ENCODE measurements at places on chromosomes 7 and 10. TPM values are rescaled to one million over a fixed set of nuclear protein-coding genes. Genes with fewer than 3 reads are reported as not detected.
A peak's percentile ranks its signal among the peaks of the same experiment; 100 is the strongest.

DNA sequence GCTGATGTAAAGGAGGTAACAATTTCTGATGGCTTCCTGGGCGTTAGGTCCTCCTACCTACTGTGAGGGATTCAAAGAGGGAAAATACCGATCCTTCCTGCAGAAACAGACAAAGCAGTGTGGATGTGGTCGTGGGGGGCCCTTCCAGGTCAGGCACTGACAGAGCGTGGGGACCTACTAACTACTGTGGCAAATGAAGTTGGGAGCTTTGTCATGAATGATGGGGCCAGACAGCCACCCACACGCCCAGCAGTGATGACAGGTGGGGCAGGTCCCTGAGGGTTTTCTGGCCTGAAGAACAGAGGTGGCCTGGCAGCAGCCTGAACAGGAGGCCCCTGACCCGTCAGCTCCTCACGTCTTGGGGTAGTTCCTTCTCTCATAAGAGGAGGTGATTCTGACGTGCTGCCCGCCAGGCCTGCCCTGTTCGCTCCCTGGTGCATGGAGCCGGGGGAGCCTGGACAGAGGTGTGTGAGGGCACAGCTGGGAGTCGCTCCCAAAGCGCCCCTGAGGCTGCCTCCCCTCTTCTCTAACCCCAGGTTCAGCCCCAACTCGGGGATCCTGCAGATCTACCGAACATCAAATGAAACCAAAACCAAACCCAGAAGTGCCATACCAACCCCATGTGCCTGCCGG, 4.2 kb downstream of the ATP6V0E2 start:
- no peaks in the 10 kb centered on the region for H3K36me3 ChIP-seq
- DNase-seq: no peak
- H3K27ac ChIP-seq: no peak overlapping the region
- H3K4me3 ChIP-seq: no peak overlapping the region
- peaks cover 6% of the 10 kb centered on the region for H3K4me1 ChIP-seq

GRCh38 chr7:134780166-134780828, 863 bp downstream of the CALD1 start:
- H3K27me3 ChIP-seq: no peaks in the 10 kb centered on the region
- no peak for DNase-seq
- peak overlapping the region; percentile 99 for H3K4me3 ChIP-seq
- H3K27ac ChIP-seq: peak overlapping the region; percentile 93
- H3K4me1 ChIP-seq: peaks cover 49% of the 10 kb centered on the region

LRMDA gene
- total RNA-seq: 2.2 TPM

- H3K27ac ChIP-seq: peak overlapping the region; percentile 88
- H3K36me3 ChIP-seq: peaks cover 17% of the 10 kb centered on the region
- peak; percentile 90 for DNase-seq
- peaks cover 42% of the 10 kb centered on the region for H3K4me1 ChIP-seq
These were observed 196.2 kb downstream of the FANK1 start for GRCh38 chr10:126092366-126093215.

- peak; percentile 9 for DNase-seq
- H3K27me3 ChIP-seq: no peaks in the 10 kb centered on the region
- no peak overlapping the region for H3K4me3 ChIP-seq
- no peak overlapping the region for H3K27ac ChIP-seq
- H3K36me3 ChIP-seq: no peaks in the 10 kb centered on the region
- H3K4me1 ChIP-seq: no peaks in the 10 kb centered on the region
These were observed 33.9 kb downstream of the CACUL1 start for GRCh38 chr10:118720685-118721538.

DNA sequence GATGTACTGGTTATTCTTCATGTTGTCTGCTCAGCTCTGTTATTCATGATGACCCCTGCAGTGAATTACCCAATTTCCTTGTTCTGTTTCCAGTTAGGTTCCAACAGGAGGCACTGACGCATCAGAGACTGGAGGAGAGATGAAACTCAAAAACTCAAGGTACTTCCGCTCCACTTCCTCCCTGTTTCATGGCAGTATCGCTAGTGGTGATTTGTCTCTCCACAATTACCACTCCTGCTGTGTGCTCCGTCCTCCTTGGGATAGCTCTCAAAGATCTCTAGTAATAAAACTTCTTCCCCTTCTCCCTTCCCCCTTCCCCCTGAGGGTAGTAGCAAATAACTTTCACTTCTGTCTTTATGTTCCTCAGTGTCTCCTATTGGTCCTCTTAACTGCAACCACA, 107.4 kb upstream of the ABCB5 start:
- H3K4me1 ChIP-seq: no peaks in the 10 kb centered on the region
- H3K36me3 ChIP-seq: no peaks in the 10 kb centered on the region
- no peak for DNase-seq
- H3K27me3 ChIP-seq: no peaks in the 10 kb centered on the region

DNA sequence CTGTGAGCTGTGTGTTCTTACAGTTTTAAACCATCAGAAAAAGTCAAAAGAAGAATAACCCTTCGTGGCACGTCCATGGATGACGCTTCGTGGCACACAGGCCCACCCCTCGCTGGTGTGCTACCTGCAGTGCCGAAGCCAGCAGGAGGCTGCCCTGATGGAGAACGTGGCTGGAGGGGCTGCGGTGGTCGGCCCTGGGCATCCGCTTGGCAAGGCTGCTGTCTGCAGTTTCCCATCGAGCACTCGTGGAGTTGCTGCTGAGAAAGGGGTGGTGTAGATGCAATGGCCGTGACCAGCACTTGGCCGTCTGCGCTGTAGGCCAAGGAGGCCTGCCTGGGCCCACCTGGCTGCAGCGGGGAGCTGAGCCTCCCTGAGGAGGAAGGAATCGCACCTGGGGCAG, 3.2 kb upstream of the ADGRA1 start:
- no peak overlapping the region for H3K27ac ChIP-seq
- no peak overlapping the region for H3K4me3 ChIP-seq
- H3K27me3 ChIP-seq: peaks cover 11% of the 10 kb centered on the region
- no peaks in the 10 kb centered on the region for H3K36me3 ChIP-seq
- no peak for DNase-seq

AHCYL2 gene
- 13.3 TPM for total RNA-seq

DNA sequence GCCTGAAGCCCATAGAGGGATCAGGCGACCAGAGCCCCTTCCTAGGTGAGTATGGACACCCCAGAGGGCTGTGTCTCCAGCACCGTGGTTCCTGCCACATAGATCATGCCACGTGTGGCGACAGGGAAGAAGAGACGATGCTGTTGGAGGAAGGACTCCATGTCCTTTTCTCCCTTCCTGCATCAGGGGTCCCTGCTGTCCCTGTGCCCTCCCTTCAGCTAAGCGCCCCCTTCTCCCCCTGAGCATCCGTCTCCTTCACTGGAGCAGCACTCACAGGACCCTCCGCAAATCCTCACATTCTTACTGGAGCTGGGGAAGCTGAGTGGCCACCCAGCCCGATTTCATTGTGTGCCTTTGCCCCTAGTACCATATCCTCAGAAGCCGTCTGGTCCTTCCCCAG, 85.6 kb upstream of the NPS start:
- H3K36me3 ChIP-seq: no peaks in the 10 kb centered on the region
- no peak for DNase-seq
- no peaks in the 10 kb centered on the region for H3K4me1 ChIP-seq
- H3K27ac ChIP-seq: no peak overlapping the region
- no peak overlapping the region for H3K4me3 ChIP-seq

PLEKHA1 gene
- 30.9 TPM for total RNA-seq

DNA sequence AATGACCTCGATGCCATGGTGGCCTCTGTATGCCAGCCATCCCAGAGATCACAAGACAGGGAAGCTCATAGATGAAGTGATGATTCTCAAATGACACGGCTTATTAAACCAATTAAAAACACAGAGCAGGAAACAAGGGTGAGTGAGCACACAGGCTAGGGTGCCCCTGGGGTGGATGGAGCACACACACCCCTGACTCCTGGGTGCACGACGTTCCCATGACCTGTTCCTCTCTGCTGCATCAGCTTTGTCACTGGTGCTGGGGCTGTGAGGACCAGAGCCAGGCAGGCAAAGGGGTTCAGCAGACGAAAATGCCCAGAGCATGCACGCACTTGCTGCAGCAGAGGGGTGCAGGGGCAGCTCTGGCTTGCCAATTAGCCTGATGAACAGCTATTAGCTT, 86.5 kb upstream of the LRRC4 start:
- H3K27me3 ChIP-seq: peaks cover 4% of the 10 kb centered on the region
- no peaks in the 10 kb centered on the region for H3K36me3 ChIP-seq
- H3K27ac ChIP-seq: no peak overlapping the region
- H3K4me3 ChIP-seq: no peak overlapping the region
- H3K4me1 ChIP-seq: peaks cover 12% of the 10 kb centered on the region
- DNase-seq: no peak

DNA sequence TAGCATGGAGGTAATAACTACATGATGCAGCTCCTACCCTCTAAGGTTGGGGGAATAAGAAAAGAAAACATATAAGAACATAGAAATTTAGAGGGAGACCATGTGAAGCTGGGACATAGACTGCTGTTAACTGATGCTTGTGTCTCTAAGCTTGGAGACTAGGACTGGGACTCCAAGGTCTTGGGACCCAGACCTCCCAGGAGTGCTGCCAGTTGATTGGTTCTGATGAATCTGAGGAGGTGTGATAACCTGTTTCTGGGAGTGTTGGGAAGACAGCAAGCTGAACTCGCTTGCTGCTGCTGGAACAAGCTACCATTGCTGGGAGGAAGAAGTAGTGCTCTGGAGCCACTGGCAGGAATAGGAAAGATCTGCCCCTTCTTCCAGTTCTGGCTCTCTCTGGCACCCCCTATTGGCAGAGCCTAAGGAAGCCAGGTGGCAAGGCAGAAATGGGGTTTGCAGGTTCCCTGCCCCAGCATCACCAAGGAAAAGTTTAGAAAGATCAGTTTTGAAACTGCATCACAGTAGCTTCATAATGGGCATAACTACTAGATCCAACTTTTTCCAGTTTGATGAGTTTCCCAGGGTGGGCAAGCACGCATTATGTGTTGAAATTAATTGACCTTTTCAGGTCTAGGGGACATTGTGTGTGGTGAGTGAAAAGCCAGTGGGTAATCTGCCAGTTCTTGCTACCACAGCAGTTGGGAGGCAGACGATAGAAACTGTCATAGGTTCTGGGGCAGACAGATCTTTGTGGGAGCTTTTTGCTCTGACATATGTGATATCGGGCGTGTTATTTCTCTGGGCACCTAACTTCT, 140.7 kb downstream of the SND1 start:
- no peaks in the 10 kb centered on the region for H3K27me3 ChIP-seq
- no peak overlapping the region for H3K27ac ChIP-seq
- no peaks in the 10 kb centered on the region for H3K36me3 ChIP-seq
- no peak for DNase-seq
- no peaks in the 10 kb centered on the region for H3K4me1 ChIP-seq
- no peak overlapping the region for H3K4me3 ChIP-seq

DNA sequence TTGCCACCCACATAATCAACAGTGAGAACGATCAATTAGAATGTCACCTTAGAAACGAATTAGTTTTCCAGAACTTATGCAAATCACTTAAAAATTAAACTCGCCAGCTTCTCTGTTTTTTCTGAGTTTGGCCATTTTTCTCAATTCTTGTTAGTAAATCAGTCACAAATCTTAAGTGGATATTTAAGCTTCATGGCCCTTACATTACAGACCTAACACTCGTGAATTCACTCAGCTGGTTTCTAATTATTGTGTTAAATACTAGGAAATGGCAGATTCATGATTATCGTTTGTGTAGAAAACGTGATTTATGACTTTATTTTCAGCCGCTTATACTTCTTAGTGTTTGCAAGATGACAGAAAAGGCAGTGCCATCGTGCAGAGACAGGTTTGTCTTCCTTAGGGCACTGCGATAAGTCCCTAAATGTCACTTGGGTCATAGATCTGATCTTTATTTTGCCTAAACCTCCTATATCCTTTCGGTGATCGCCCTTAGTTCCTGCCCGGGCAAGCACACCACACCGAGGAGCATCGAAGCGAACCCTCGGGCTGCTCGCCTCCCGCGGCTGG, 587 bp upstream of the CELF2 start:
- H3K4me1 ChIP-seq: peaks cover 8% of the 10 kb centered on the region
- H3K27ac ChIP-seq: no peak overlapping the region
- peak overlapping the region; percentile 56 for H3K4me3 ChIP-seq
- DNase-seq: no peak
- no peaks in the 10 kb centered on the region for H3K36me3 ChIP-seq

DNA sequence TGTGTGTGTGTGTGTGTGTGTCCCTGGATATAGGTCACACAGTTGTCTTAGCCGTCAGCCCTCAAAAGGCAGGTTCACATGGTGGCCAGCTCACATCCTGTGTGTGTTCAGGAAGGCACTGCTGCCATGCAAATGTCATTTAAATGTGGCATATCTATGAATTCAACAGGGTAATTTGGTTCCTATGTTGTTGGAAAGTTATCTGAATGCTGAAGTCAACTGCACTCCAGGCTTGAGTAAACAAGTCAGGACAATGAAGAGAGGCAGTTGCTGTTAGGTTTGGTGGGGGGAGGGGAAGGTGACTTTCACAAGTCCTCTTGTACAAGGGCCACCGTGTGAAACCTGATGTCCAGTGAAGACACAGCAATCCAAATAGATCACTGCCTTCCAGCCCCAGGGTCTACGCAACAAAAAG, 61.1 kb downstream of the PTPRE start:
- H3K36me3 ChIP-seq: no peaks in the 10 kb centered on the region
- no peak for DNase-seq
- no peak overlapping the region for H3K27ac ChIP-seq
- no peak overlapping the region for H3K4me3 ChIP-seq

BEND7 gene
- 21.1 TPM for total RNA-seq

JAZF1 gene
- 20.1 TPM for total RNA-seq

GRCh38 chr7:30911561-30911969, at the start of gene AQP1:
Gene AQP1 (plus strand): TSS chr7:30911853. CDS start chr7:30911910, 57 bp downstream.
- peaks cover 15% of the 10 kb centered on the region for H3K4me1 ChIP-seq
- H3K36me3 ChIP-seq: no peaks in the 10 kb centered on the region
- DNase-seq: peak; percentile 40
- no peaks in the 10 kb centered on the region for H3K27me3 ChIP-seq
- no peak within 1 kb of the TSS for H3K4me3 ChIP-seq
- no peak within 1 kb of the TSS for H3K27ac ChIP-seq

TMEM184A gene
- 1.8 TPM for total RNA-seq

- H3K27me3 ChIP-seq: peaks cover 5% of the 10 kb centered on the region
- H3K36me3 ChIP-seq: no peaks in the 10 kb centered on the region
- H3K27ac ChIP-seq: no peak overlapping the region
- H3K4me1 ChIP-seq: no peaks in the 10 kb centered on the region
These were observed 138.7 kb upstream of the PRR15 start for GRCh38 chr7:29424984-29425309.

Measured in astrocyte (in vitro differentiated cells and primary cell).